ENCODE measurements at places on chromosomes 2 and 18.

DNA sequence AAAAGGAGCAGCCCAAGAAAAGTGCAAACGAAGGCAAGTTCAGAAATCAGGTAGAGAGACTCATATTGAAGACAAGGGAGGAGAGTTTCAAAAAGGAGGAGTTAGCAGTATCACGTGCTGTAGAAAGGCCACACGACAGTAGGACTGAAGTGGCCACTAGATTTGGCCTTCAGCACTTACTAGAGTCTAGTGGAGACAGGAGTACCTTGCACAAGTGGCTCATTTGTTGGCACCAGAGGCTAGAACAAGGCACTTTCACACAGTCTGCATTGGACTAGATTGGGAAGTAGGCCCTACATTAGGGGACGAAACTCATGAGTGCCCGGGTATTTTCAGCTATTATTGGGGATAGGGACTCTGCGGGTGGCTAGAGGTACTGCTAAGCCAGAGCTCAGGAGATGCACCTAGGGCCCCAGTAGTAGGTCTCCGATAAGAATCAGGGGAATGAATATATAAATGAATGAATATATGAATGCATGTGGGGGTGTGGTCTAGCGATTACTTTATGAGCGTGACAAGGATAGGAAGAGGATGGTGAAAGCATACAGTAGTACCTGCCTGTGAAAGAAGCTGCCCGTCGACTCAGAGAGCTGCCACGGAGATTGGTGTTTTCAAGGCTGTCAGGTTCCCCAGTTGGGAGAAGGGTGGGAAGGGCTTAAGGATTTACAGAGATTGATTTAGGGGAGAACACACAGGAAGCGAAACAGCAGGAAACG is 1.4 kb upstream of the NCOA1 start:
- DNase-seq, result no peak

DNA sequence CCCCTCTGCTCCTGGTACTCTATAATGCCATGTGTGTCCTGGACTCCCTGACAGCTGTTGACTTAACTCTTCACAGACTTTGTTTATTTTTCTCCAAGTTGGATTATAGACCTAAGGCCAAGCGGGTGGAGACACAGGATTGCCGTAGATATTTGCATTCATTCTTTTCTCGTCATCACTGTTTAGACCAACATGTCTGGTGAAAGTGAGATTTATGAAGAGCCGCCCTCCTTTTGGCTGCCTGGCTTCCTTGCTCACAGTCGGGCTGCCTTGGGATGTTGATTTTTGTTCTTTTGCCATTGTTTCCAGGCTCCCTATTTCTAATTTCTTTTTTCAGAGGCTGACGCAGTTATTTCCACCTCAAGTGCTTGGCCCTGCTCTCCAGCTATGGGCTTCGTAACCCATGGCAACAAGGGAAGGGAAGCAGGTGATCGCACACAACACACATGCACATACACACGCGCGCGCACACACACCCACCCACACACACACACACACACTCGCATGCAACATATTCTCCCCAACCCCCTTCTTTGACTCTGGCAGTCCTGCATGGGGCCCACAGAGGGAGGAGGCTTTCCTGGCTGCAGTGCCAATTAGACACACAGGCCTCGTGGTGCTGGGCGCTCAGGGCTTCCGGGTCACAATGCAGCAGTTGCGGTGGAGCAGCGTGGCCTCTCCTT is 296.5 kb downstream of the MTX2 start:
- no peak for DNase-seq

- no peak for DNase-seq
Observed at GRCh38 chr2:20424300-20425290, 22.3 kb upstream of the RHOB start.

DNA sequence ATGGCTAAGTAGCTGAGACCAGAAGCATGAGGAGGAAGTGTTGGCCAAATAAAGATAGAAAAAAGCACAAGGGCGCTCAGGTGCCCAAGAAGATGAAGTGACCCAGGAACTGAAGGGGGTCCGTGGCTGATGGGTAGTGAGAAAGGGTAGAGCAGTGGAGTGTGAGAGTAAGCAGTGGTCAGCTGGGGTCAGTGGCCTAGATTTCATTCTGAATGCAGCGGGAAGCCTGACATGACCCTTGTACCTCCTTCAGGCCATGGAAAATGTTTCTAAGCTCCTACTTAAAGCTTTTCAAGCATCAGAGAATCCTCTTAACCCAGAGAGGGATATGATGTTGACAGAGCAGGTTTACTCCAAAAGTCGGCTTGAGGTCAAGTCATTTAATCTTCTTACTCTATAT is 89.0 kb upstream of the UNC80 start:
- DNase-seq, result no peak

GRCh38 chr2:120675460-120676130 is 60.1 kb upstream of the GLI2 start:
- peak; percentile 27 for DNase-seq

DNA sequence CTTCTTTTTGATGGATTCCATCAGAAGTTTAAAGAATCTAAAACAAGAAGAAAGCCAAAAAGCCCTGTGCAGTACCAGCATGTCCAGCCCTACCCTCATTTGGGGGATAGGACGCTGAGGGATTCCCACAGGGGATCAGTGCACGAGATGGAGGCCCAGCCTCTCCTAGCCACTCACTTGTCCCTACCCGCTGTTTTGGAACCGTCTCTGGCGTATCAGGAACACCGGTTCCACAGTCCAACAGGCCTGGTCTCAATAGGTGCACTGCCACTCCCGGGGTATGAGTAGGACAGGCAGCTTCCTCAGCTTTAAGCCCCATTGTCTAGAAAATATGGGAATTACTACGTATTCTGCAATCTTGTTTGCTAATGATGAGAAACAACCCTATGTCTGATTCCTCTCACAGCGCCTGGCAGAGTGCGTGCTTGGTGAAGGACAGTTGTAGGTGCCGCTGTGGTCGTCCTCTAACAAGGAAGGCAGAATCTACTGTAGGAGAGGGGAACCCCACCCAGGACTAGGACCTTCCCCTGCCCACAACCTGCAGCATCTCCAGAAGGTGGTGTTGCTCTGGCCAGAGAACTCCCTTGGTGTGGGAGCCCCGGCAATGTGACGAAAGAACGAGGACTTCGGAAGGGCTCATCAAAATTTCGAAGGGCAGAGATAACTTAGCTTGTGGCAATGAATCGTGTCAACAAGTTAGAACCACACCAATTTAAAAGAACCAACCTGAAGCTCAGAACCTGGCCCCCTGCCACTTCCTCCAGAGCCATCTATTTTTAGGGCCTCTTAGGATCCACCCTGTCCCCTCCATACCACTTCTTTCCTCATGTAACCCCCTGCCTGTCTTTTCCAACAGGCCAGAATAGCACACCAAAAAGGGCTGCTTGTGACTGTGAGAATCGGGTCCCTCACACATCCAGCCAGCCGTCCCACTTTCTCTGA is 71.7 kb downstream of the POLR1A start:
- DNase-seq, result no peak

GRCh38 chr2:53969285-53969967 is 1.4 kb downstream of the PSME4 start:
- peak; percentile 89 for DNase-seq

Measured in ACHN (cell line).